Tracheal epithelial cell (primary cell): ENCODE measurements at places on chromosomes 13 and 19. TPM values are rescaled to one million over a fixed set of nuclear protein-coding genes. Genes with fewer than 3 reads are reported as not detected.

The ACP5 gene
- 46.7 and 66.5 TPM in 2 replicates for total RNA-seq

The CYP4F12 gene
- 6.8 TPM in 1 of 2 replicates, not detected in the other for total RNA-seq

The C1QTNF9 gene
- total RNA-seq = not detected in 2 replicates

The LRG1 gene
- 0.72 TPM in 1 of 2 replicates, not detected in the other for total RNA-seq

The SHC2 gene
- total RNA-seq = 0.85 and 2.4 TPM in 2 replicates

The SULT2A1 gene
- not detected in 2 replicates for total RNA-seq

The XRCC1 gene
- 9.6 and 12.1 TPM in 2 replicates for total RNA-seq

The PSG2 gene
- total RNA-seq = not detected in 2 replicates

The AP3D1 gene
- 85.7 and 126 TPM in 2 replicates for total RNA-seq

The HIF3A gene
- total RNA-seq = 0.48 and 0.85 TPM in 2 replicates

The U2AF2 gene
- total RNA-seq = 89.2 and 92.1 TPM in 2 replicates

The TMEM86B gene
- 0.21 and 0.24 TPM in 2 replicates for total RNA-seq

The KLK2 gene
- total RNA-seq = not detected in 2 replicates

The TUBA3C gene
- not detected in 2 replicates for total RNA-seq

The CEACAM16 gene
- total RNA-seq = not detected in 2 replicates

The APOC4 gene
- not detected in 2 replicates for total RNA-seq

The CDC42EP5 gene
- total RNA-seq = 24.9 and 84.8 TPM in 2 replicates

The CGB5 gene
- 0.24 TPM in 1 of 2 replicates, not detected in the other for total RNA-seq

The PPM1N gene
- 0.64 and 1.4 TPM in 2 replicates for total RNA-seq

The TMEM221 gene
- total RNA-seq = under 0.01 and 0.24 TPM in 2 replicates

The FUT6 gene
- total RNA-seq = under 0.01 and 2.8 TPM in 2 replicates

The WASF3 gene
- total RNA-seq = 3.1 and 6.8 TPM in 2 replicates

The ATP12A gene
- 1.7 and 2.6 TPM in 2 replicates for total RNA-seq

The LRRC63 gene
- total RNA-seq = not detected in 2 replicates

The SPIB gene
- total RNA-seq = not detected in 2 replicates

The ZNF708 gene
- total RNA-seq = 3.1 and 3.2 TPM in 2 replicates

The TNFSF13B gene
- total RNA-seq = 0.48 and 1.1 TPM in 2 replicates

The HSPB6 gene
- total RNA-seq = 0.43 TPM in 1 of 2 replicates, not detected in the other
